ENCODE measurements at places on chromosomes 7 and 10.

DNA sequence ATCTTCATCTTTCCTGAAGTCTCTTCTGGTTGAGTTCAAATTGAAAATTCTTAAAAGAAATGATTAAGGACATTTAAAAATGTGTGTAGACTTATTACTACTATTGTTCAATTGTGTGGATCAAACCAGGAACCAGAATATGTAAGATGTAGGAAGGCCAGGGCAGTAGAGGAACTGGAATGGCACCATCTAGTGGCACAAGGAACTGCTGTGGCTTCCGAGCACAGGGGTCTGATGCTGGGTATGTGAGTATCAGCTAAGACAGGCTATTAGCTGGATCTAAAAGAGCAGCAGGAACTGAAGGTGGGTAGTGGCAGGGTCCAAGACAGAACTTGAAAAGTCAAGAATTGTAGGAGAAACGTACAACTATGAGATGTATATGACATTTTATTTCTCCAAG lies 247.3 kb downstream of the SEMA3A start:
- peak; percentile 3 for DNase-seq

GRCh38 chr7:112042631-112043030 lies 163.6 kb downstream of the DOCK4 start:
- no peak for DNase-seq

DNA sequence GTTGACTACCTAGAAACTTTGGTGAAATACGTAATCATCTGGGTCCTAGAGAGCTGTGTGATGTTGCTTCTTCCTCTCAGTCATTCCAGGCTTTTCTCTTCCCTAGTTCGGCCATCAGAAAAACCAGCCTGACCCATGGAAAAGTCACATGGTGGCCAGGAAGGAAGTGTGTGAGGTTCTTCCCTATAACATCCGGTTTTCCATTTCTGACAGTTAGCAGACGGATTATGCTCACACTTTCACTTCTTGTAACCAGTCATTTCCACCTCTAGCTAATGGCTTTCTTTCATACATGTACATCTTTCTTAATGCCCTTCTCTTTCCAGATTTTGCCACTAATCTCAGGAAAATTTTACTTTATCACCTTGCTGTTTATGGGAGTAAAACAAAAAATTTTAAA lies 110.0 kb upstream of the GLCCI1 start:
- DNase-seq: no peak

GRCh38 chr7:139776486-139777132 lies 1.2 kb downstream of the HIPK2 start:
- peak; percentile 46 for DNase-seq

DNA sequence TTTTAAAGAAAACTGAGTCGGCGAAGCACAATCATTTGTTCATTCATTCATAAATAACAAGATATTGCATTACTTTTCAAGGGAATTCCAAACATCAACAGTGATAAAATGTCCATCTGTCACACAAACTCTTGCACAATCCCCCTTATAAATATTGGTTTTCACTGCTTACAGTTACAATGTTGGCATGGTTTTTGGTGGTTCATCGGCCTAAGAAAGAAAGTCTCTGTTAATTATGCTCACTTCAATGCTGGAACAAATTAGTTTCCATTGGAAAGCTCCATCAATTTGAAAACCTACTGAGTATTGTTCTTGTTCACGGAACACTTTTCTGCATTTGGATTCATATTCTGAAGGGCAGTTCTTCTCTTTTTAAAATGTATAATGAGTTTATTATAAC lies 188.5 kb downstream of the JAZF1 start:
- no peak for DNase-seq

- peak; percentile 5 for DNase-seq
Measured at GRCh38 chr7:116577320-116577871, 52.6 kb downstream of the CAV1 start.

DNA sequence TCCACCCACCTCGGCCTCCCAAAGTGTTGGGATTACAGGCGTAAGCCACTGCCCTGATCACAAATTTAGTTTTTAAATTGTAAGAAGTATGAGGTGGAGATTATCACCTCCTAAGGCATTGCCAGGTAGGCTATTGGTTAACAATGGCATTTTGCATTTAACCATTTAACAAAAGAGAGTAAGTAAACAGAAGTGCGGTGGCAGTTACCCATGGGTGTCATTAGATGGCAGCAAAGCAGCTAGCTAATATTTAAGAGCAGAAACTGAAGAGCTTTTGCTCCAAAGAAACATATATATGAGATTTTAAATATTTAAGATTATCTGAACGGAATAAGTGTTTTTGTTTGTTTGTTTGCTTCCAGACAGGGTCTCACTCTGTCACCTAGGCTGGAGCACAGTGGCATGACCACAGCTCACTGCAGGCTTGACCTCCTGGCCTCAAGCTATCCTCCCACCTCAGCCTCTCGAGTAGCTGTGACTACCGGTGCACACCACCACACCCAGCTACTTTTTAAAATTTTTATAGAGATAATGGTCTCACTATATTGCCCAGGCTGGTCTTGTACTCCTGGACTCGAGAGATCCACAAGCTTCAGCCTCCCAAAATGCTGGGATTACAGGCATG lies 325.5 kb upstream of the C7orf33 start:
- DNase-seq: peak; percentile 20

- no peak for DNase-seq
Measured at GRCh38 chr7:65002972-65003585, 3.4 kb downstream of the ERV3-1 start.

- no peak for DNase-seq
Measured at GRCh38 chr10:114070710-114071109, 27.0 kb downstream of the ADRB1 start.

- peak; percentile 69 for DNase-seq
Measured at GRCh38 chr10:79483948-79484347, 28.4 kb upstream of the EIF5AL1 start.

Measured in AG08395 (cell line).